Endothelial cell of umbilical vein (primary cell): ENCODE measurements at places on chromosomes 12 and 14. TPM values are rescaled to one million over a fixed set of nuclear protein-coding genes. Genes with fewer than 3 reads are reported as not detected.

The CLEC2B gene
- total RNA-seq = 16.4 and 18.3 TPM in 2 replicates

DNA sequence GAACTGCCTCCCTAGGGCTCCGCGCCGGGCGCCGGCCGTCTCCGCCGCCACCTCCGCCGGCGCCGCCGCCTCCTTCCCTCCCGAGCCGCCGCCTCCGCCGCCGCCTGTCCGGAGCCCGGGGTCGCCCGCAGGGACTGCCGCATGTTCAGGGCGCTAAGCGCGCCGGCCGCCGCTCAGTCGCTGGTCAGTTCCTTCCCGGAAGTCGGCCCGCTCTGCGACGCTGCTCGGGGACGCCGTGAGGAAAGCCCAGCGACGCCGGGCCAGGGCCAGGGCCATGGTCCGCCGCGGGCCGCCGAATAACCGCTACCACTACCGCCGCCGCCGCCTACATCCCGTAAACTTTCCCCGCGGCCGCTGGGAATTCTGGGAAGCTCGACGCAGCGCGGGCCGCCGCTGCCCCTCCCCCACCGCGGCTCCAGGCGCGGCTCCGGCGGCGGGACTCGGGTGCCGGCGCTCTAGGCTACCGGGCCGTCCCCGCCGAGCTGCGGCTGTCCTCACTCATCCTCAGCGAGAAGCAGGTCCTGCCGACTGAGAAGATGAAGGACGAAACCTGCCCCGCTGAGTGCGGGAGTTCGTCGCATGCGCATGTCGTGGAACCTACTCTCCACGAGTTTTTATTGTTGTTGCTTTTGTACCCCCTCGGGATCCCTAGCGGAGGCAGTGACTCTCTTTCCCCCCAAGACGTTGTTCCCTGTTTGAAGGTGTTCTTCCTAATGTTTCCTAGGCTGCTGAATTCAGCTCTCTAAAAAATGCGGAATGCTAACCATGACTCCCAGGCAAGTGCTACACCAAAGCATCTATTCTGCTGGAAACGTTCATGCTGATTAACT, at the start of gene SAV1:
TSS of gene SAV1 (minus strand) at position 311 of the 830 bp plus-strand sequence. CDS start 339 bp downstream, outside the sequence.
- H3K27me3 ChIP-seq = no peaks in the 10 kb centered on the region
- H3K4me3 ChIP-seq = peak within 1 kb of the TSS; percentile 81
- peaks cover 23% of the 10 kb centered on the region for H3K4me1 ChIP-seq
- DNase-seq = peak; percentile 82
- peak within 1 kb of the TSS; percentile 81 for H3K27ac ChIP-seq
- H3K36me3 ChIP-seq = no peaks in the 10 kb centered on the region

- no peak overlapping the region for H3K27ac ChIP-seq
- H3K4me3 ChIP-seq = no peak overlapping the region
- no peaks in the 10 kb centered on the region for H3K36me3 ChIP-seq
- H3K4me1 ChIP-seq = peaks cover 9% of the 10 kb centered on the region
- no peak for DNase-seq
Measured at GRCh38 chr12:89539426-89540223, 13.8 kb upstream of the POC1B start.

The CEP170B gene
- 35.0 and 38.6 TPM in 2 replicates for total RNA-seq

GRCh38 chr14:105142651-105143450, 25.7 kb downstream of the JAG2 start:
- no peak overlapping the region for H3K4me3 ChIP-seq
- no peaks in the 10 kb centered on the region for H3K27me3 ChIP-seq
- DNase-seq = no peak
- H3K4me1 ChIP-seq = no peaks in the 10 kb centered on the region
- H3K27ac ChIP-seq = no peak overlapping the region

DNA sequence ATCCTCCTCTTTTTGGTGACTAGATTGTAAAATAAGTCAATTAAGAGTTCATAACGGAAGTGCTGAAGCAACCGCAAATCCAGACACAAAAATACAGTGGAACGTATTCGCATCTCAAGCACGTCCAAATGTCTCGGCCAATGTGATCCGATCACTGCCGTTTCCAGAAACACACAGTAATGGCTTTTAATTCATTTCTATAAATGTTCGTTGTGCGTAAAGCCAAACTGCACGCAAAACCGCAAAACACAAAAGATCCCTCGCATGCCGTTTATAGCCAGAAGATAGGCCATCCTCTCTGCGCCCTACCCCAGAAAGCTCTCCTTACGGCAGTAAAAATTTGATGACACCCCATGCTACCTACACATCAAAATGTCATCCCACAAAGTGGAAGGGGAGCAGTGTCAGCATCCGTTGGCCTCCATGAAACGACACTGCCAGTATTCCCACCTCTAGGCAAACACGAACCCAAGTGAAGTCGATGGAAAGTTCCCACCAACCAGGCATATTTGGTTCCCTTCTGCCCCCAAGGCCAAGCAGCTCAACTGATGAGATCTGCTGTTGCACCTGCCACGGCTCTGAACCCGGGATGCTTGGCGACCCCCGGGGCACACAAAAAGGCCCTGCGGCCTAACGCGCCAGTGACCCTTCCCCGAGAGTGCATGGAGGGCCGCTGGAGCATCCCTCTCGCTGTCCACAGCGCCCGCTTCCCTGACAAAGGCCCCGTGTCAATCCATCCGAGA, 1.4 kb downstream of the HECTD4 start:
- no peaks in the 10 kb centered on the region for H3K36me3 ChIP-seq
- DNase-seq = peak; percentile 11
- no peaks in the 10 kb centered on the region for H3K27me3 ChIP-seq
- H3K4me3 ChIP-seq = peak overlapping the region; percentile 71
- H3K4me1 ChIP-seq = peaks cover 12% of the 10 kb centered on the region
- no peak overlapping the region for H3K27ac ChIP-seq
